ENCODE measurements at places on chromosomes 11 and 22.

DNA sequence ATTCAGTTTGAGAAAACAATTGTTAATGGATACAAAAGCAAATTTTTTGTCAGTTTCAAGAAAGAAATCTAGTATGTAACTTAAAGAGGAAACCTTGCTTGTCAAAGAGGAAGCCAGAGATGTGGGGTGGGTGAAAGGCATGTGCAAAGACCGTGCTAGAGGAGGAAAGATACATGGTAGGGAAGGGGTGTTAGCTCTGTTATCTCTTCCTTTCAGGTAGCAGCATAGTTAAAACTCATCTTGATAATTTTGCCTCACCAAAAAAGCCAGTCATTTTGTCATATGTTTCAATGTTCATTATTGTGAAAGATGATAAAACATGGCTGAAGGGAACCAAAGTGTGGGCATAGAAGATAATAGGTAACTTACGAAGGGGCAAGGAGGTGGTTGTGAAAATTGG lies 2.6 kb upstream of the MS4A2 start:
- no peak for DNase-seq

DNA sequence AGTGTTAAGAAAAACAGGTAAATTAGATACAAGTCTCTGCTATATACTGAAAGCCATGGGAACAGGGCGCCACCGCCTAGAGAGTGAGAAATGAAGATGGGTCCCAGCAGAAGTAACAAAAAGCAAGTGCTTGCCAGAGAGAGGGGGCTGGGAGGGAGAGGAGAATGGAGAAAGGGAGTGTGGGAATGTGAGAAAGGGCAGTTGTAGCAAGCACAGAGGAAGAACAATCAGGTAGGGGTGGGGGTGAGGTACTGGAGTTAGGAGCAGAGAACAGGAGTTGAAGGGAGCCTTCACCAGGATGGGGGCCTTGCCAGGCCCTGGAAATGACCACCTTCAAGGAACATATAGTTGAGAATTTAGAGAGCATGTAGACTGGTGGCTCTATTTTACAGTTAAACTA lies 66.8 kb downstream of the TCF20 start:
- DNase-seq, result no peak

DNA sequence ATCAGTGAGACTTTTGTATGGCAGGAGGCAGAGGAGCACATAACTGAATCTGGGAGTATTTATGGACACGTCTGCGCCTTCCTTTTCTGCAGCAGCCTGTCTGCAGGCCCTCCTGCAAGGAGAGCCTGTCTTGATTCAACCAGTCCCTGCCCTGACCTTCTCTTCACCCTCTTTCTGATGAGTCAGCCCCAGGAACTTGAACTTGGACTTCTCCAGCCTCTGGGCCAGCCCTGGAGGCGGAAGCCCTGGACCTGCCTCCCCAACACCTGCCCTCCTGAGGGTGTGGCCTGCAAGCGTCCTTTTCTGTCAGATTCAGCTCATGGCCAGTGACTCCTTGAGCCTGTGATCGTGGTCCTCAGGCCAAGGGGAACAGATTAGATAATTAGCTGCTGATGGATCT lies 20.0 kb downstream of the DAGLA start:
- DNase-seq, result no peak

DNA sequence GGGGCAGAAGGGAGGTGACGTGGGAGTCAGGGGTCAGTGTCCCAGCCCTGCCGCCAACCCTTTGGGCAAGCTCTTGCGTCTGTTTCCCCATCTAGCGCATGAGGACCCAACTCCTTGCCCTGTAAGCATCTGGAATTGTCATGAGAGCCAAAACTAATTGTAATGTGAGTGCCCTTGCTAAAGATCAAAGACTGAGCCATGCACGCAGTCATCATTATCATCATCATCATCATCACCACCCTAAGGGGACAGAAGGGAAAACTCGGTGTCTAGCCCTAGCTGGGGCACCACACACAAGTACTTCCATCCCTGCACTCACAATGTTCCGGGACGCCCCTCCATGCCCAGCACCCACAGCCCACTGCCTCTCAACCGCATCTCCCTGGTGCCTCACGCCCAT lies 2.5 kb downstream of the LIF start:
- DNase-seq, result no peak

All from stimulated activated CD4-positive, alpha-beta T cell treated with anti-CD3 and anti-CD28 coated beads, Interleukin-1b, Interleukin-23, amount 100 ng/mL, for 1 hour (primary cell).